Tracheal epithelial cell (primary cell): ENCODE measurements at places on chromosomes 5 and 9. TPM values are rescaled to one million over a fixed set of nuclear protein-coding genes. Genes with fewer than 3 reads are reported as not detected.

Gene FAM219A
- total RNA-seq, result 3.2 and 7.7 TPM in 2 replicates

Gene CDKN2B
- 36.9 and 62.4 TPM in 2 replicates for total RNA-seq

Gene SOWAHA
- 0.24 TPM in 1 of 2 replicates, not detected in the other for total RNA-seq

Gene LCN1
- not detected in 2 replicates for total RNA-seq

Gene ARL14EPL
- total RNA-seq, result not detected in 2 replicates

Gene ZNF484
- 5.8 and 11.9 TPM in 2 replicates for total RNA-seq

Gene ZNF879
- total RNA-seq, result 2.4 and 2.8 TPM in 2 replicates

Gene C5
- 0.48 and 1.7 TPM in 2 replicates for total RNA-seq

Gene FASTKD3
- 4.9 and 7.0 TPM in 2 replicates for total RNA-seq

Gene SPATA31C1
- not detected in 2 replicates for total RNA-seq

Gene FBXW5
- total RNA-seq, result 168 and 235 TPM in 2 replicates

Gene HAND1
- not detected in 2 replicates for total RNA-seq

Gene F2RL2
- total RNA-seq, result not detected in 2 replicates

Gene S1PR3
- total RNA-seq, result under 0.01 and 4.1 TPM in 2 replicates
